ENCODE measurements at places on chromosomes 11 and 22. TPM values are rescaled to one million over a fixed set of nuclear protein-coding genes. Genes with fewer than 3 reads are reported as not detected.
A peak's percentile ranks its signal among the peaks of the same experiment; 100 is the strongest.

Gene TTC28
- total RNA-seq = 84.2 TPM

GRCh38 chr11:12640355-12640754, 33.9 kb upstream of the TEAD1 start:
- H3K36me3 ChIP-seq = no peaks in the 10 kb centered on the region
- H3K4me3 ChIP-seq = no peak overlapping the region
- H3K27ac ChIP-seq = no peak overlapping the region
- no peaks in the 10 kb centered on the region for H3K4me1 ChIP-seq
- no peaks in the 10 kb centered on the region for H3K27me3 ChIP-seq

DNA sequence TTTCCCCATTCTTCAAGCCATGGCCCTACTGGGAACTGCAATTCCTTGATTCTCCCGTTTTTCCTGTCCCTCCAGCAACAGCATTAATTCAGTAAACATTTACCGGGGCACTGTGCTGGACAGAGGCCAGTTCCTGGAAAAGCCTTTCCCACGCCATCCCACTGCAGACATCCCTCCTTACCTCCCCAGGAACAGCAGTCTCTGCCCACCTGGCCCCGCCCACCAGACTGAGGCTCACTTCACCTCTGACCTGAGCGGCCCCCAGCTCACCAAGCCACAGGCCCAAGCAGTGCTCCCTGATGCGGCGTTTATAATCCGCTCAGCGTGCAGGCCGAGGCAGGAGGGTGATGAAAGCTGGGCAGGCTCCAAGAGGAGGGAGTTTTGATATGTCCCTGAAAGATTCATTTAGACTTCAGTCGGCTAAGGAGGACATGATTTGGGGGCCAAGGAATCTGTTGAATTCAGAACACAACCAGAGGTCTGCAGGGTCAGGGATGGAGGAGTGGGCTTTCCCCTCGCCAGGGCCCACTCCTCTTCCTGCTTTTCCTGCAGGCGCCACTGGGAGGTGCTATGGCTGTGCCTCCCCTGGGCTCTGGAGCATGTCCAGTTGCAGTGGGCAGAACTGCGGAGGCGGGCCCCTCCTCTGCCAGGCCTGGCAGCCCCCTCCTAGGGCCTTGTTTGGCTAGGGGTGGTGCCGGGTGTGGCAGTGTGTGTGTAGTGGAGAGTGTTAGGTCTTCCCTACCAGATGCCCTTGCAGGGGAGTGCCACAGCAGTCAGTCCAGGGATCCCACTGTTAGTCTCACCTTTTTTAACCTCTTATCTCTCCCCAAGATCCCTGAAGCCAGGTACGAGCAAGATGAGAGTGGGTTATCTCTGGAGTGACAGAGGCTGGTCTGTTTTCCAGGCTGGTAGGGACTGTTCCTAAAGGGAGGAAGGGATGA, 1.4 kb upstream of the TAGLN start:
- no peak overlapping the region for H3K4me3 ChIP-seq
- peak overlapping the region; percentile 91 for H3K27ac ChIP-seq
- H3K36me3 ChIP-seq = peaks cover 11% of the 10 kb centered on the region
- H3K27me3 ChIP-seq = no peaks in the 10 kb centered on the region
- DNase-seq = peak; percentile 71

DNA sequence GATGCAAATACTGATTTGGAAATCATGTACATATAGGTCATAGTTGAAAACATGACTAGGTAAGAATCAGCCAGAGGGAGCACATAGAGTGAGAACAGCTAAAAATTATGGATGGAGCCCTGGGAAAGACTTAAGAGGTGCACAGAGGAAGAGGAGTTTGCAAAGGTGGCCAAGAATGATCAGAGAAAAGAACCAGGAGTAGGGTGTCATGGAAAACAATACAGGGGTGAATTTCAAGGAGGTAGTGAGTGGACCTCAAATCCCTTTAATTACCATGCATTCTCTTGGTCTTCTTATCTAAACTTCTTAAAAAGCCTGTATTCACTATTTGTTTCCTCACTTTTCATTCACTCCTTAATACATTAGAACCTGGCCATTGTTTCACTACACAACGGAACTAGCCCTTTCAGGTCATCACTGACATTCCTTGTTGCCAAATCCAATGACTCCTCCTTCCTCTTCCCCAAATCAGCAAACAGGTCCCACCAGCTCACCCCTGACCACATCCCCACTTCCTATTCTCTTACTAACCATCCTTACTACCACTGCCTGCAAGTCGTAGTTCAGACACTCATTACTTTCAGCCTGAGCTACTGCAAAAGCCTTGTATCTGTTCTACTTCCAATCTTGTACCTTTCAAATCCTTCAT, 22.6 kb downstream of the BUD13 start:
- H3K4me1 ChIP-seq = no peaks in the 10 kb centered on the region
- no peak overlapping the region for H3K27ac ChIP-seq
- H3K36me3 ChIP-seq = peaks cover 57% of the 10 kb centered on the region
- no peak for DNase-seq
- H3K4me3 ChIP-seq = no peak overlapping the region

- H3K27me3 ChIP-seq = no peaks in the 10 kb centered on the region
- H3K4me1 ChIP-seq = peaks cover 22% of the 10 kb centered on the region
- DNase-seq = no peak
Observed at GRCh38 chr22:37165066-37165465, 15.3 kb upstream of the IL2RB start.

Gene HMOX1
- 172 TPM for total RNA-seq

Gene RASL10A
- not detected for total RNA-seq

- no peak overlapping the region for H3K4me3 ChIP-seq
- DNase-seq = no peak
- no peaks in the 10 kb centered on the region for H3K27me3 ChIP-seq
- no peak overlapping the region for H3K27ac ChIP-seq
Observed at GRCh38 chr22:49561338-49561737, 266.3 kb downstream of the BRD1 start.

Gene FIBIN
- total RNA-seq = 0.60 TPM

GRCh38 chr11:69797156-69797555, 22.0 kb upstream of the FGF4 start:
- no peak overlapping the region for H3K27ac ChIP-seq
- no peaks in the 10 kb centered on the region for H3K27me3 ChIP-seq
- no peak for DNase-seq

Gene RNASEH2C
- total RNA-seq = 231 TPM

Gene OR2AG1
- not detected for total RNA-seq

- DNase-seq = peak; percentile 80
- H3K4me3 ChIP-seq = no peak overlapping the region
- H3K4me1 ChIP-seq = peaks cover 100% of the 10 kb centered on the region
- peak overlapping the region; percentile 96 for H3K27ac ChIP-seq
- H3K27me3 ChIP-seq = no peaks in the 10 kb centered on the region
- H3K36me3 ChIP-seq = no peaks in the 10 kb centered on the region
Observed at GRCh38 chr22:36369922-36370791, 17.6 kb downstream of the MYH9 start.

Gene GNG3
- total RNA-seq = 0.64 TPM
